ENCODE measurements at places on chromosomes 16 and 17.
A peak's percentile ranks its signal among the peaks of the same experiment; 100 is the strongest.

DNA sequence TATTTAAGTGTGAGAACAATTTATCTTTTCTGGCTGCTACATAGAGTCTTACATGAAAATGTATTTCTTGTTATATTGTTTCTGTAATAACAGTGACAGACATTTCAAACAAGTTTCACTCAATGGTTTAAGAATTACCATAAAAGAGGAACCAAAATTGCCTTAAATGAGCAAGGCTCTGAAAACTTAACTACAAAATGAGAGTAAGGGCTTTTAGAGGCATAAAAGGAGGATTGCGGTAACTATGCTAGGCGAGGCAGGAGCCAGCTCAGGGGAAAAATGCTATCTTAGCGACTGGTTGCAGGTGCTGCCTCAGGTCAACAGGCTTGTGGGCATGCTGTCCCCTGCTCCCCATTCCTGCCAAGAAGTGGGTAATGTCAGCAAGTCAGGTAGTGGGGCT lies 81.7 kb upstream of the MSI2 start:
- DNase-seq: no peak

- DNase-seq: no peak
These were observed 20.5 kb downstream of the COG7 start for GRCh38 chr16:23432176-23433128.

DNA sequence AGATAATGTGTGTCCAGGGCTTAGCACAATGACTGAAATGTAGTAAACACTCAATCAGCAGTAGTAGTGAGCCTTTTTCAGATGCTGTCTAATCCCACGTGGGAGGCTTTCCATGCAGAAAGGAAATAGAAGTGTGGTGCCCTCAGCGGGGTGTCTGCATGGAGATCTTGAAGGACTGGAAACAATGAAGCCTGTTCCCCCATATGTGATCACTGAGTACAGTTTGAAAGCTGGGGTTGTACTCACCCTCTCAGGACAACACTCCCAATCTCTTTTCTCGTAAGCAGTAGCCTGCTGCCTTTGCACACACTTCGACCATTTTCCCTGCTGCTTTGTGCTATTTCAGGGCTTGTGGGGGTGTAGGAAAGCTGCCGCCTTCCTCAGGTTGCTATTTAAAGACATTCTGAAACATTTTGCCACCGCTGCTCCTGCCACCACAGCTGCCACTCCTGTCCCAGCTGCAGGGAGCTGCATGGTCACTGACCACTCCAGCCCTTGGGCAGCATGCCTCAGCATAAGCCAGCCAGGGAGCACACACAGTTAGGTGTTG lies 40.6 kb upstream of the HAS3 start:
- no peak for DNase-seq

GRCh38 chr17:64491034-64491860 lies 5.6 kb downstream of the POLG2 start:
- no peak for DNase-seq

GRCh38 chr16:75433732-75434413 lies 570 bp upstream of the CFDP1 start:
- peak; percentile 80 for DNase-seq

DNA sequence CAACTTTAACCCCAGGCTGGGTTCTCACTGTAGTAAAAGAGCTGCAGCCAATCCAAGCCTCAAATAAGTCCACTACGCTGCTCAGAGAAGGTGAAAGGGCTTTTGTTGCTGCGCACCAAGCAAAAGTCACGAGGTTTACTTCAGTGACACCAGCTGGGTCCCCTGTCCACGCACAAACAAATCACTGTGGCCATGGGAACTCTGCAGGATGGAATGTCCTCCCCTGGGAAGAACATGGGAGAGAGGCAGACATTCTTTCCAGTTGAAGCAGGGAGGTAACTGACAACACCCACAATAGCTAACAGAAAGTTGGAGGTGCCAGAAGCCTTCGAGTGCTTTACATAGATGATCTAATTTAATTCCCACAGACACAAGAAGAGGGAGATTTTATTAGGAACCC lies 181.9 kb downstream of the PMP22 start:
- DNase-seq: no peak

- no peak for DNase-seq
These were observed 5.9 kb downstream of the ZNF771 start for GRCh38 chr16:30413112-30413806.

DNA sequence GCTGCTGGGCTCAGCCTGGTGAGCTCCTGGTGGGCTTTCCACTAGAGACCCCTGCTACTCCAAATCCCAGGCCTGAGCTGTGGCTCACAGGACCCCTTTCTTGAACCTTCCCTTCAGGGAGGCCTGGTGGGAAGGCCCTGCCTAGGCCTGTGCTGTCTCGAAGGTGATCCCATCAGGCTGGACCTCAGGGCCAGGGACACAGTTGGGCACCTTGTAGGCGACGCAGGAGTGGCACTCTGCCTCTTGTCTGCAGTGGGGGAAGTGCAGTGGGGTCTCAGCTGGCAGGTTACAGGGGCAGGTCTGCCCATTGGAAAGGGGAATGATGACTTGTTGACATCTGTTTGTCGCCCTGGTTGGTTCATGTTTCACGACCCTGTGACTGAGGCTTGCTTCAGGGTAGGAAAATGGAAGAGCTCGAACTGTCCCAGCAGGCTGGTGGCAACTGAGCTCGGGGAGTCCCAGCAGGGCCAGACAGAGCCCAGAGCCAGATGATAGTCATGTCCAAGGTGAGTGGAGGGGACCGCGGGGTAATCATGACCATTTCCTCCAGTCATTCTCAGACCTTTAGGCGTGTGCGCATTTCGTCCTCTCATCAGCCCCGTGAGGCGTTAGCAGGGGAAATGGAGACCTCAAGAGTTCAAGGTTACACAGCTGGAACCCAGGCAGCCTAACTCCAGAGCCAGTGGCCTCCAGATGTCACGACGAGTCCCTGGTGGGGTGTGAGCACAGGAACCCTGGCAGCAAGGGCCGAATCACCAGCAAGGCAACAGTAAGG lies 11.3 kb downstream of the CMIP start:
- DNase-seq: no peak

DNA sequence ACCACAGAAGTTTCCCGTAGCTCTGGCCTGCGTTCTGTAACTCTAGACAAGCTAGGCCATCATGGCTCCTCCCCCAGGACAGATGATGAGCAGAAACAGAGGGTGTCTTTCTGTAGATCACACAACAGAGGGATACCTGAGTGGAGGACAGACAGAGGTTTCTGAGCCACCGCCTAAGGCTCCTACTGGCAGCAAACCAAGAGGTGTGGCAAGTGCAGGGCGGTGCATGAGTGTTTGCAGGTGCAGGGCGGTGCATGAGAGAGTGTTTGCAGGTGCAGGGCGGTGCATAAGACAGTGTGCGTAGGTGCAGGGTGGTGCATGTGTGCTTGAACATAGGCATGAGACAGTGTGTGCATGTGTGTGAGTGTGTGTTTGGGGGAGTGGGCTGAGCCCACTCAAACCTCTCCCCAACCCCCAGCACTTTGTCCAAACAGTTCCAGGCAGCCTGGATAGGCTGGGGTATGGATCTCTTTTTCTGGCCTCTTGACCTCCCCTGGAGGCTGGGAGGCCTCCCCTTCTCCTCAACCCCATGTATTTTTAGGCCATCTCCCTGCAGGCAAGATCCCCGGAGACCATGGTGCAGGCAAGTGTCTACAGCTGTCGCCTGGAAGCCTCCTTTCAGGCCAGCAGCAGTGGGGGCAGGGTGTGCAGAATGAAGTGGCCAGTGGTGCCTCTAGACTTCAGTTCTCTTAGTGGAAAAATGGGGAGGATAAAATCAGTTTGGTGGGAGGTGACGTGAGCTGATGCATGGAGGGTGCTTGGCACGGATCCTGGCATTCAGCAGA lies 53.4 kb upstream of the CBX4 start:
- peak; percentile 12 for DNase-seq

- DNase-seq: peak; percentile 72
These were observed 27.3 kb upstream of the UBE2G1 start for GRCh38 chr17:4393806-4394205.

DNA sequence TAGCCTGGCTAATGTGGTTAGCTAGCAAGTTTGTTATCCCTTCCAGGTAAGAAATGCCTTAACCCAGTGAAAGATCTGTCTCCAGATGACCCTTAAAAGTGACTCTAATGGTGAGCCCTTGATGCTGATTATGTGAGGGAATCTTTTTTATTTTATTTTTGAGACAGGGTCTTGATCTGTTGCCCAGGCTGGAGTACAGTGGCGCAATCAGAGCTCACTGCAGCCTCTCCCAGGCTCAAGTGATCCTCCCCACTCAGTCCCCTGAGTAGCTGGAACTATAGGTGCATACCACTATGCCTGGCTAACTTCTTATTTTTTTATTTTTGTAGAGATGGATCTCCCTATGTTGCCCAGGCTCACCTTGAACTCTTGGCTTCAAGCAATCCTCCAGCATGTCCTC lies 10.8 kb upstream of the HP start:
- no peak for DNase-seq

DNA sequence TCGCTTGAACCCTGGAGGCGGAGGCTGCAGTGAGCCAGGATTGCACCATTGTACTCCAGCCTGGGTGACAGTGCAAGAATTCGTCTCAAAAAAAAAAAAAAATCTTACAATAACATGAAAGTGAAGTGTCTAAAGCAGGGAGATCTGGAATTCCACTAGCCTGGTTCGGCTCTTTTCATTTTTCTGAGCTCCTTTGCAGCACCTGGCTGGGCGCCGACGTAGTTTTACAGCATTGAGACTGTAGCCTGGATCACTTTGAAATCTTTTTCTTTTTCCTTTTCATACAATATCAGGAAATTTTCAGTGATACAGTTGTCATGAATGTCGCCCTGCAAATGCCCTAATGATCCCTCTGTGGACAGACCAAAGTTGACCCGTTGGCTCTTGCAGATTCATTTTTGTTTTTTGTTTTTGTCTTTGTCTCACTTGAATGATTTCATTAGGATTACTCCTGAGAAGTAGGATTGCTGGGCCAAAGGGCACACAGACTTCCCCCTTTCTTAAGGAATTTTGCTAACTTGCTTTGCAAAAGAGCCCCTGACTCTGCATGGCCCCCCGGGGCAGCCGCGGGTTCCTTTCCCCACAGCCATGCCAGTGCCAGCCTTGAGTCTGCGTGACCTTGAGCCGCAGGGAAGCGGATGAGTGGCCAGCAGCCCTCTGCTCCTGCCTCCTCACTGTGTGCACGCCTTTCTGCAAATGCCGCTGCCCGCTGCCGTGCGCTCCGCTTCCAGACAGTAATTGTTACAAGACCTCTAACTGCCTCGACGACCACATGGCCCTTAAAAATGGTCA lies 28.0 kb downstream of the CRISPLD2 start:
- DNase-seq: no peak

- DNase-seq: no peak
These were observed 105.4 kb downstream of the TRIM37 start for GRCh38 chr17:59001158-59001814.

DNA sequence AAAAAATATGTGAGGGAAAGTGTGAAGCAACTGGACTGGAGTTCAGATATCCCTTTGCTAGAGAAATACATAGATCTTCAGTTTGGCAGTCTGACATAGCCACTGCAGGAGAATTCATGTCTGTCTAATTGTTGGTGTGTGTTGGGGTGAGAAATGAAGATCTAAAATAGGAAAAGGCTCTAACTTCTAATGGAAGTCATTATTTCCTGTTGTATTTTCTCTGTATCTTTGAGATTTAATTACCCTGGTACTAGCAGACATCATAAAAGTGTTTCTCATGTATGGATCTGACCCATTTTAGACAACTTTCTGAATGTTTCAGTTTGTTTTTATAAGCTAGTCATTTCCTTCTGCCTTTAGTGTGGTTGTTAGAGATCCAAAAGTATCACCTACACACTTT lies 128.3 kb downstream of the NLK start:
- no peak for DNase-seq

DNA sequence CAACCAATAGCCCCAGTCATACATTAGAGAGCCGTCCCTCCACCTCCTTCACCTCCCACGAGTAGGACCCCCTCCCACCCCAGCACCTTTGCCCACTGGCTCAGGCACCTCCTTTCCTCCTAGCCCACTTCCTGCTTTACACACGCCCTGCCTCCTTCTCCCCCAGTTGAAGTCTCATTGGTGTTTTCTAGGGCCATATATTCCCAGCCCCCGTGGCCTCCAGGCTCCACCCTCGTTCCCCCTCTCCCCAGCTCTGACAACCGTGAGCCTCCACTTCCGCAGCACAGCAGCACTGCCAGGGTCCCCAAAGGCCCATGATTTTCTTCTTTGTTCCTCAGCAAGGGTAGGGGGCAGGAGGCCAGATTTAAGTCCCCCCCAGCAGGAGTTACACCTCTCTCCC lies 340.3 kb upstream of the TNRC6C start:
- DNase-seq: no peak

DNA sequence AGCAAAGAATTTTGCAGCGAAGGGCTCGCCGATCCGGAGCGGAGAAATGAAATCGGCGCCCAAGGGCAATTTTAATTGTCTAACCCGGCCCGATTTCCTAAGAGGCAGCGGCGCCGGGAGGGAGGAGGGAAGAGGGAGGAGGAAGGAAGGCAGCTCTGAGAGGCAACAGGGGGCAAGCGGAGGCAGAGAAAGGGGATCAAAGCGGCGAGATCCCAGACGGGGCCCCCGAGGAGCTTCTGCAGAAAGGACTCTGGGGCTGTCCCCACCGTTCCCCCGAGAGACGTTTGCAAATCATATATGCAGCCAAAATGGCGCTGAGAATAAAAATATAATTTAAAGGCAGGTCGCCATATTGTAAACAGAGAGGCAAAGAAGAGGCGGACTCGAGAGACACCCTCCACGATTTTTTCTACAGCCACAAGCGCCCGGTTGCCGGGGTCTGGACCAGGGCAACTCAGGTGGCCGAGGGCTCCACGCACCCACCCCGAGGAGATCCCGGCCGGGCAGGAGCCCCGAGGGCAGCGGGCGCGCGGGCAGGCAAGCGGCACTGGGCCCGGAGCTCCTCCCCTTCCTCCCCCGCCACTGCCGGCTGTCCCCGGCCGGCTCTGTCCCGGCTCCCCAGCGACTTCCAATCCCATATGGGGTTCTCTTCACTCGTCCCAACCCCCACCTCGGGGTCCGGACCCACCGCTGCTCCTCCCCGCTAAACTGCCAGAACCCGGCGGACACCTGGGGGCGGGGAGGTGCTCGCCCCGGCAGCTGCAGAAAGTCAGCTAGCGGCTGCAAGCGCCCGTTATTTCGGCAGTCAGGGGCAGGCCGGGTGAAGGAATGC lies 1.9 kb downstream of the PHF12 start:
- DNase-seq: no peak

DNA sequence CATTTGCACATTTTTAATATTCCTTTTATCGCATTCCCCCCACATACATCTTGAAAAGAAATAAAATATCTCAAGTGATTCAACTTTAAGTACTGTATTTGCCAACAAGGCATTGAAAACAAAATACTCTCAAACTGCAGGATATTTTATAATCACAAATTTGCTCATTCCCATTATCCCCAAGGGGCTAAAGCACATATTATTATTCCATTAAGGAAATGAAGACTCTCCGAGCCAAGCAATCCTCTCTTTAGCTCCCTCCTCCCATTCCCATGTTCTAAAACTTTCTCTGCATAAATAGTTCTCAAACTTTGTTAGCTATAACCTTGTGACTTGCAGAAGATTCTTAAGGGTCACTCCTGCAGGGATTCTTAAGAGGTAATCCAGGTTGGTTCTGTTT lies 436.8 kb downstream of the KCNJ2 start:
- no peak for DNase-seq

DNA sequence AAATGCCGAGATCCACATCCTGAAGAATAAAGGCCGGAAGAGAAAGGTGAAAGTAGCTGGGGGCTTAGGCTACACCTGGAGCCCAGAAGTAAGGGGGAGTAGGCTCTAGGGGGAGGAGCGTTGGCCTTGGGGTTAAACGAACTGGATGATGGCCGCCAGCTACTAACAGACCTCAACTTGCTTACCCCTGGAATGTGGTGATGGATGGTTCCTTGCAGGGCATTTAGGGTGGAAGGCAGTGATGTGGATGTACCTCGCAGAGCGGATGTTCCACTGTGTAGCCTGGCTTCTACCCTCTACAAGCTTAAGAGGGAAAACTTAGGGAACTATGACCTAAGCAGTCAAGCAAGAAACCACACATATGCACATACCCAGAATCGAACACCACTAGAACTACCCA lies 2.3 kb upstream of the MAZ start:
- no peak for DNase-seq

All from epithelial cell of prostate (primary cell).